ENCODE measurements at places on chromosomes 5 and 9.

DNA sequence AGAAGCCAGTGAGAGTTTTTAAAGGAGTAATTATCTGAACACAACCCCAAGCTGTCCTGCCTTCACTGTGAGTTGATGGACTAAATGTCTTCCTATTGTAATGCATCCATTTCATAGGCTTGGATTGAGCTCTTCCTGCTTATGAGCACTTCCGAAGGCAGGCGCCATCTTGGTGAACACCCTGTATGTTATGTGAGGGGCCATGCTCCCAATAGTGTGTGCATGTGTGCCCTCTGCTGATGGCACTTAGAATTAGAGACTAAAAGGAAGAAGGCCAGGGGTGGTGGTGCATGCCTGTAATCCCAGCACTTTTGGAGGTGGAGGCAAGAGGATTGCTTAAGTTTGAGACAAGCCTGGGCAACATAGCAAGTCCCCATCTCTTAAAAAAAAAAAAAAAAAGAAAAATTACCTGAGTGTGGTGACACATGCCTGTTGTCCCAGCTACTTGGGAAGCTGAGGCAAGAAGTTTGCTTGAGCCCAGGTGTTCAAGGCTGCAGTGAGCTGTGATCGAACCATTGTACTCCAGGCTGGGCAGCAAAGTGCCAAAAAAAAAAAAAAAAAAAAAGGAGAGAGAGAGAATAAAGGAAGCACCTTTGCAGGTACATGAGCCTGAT, 65.0 kb downstream of the C9orf152 start:
- no peak overlapping the region for H3K27ac ChIP-seq
- H3K27me3 ChIP-seq: no peaks in the 10 kb centered on the region
- H3K4me1 ChIP-seq: no peaks in the 10 kb centered on the region
- no peak overlapping the region for H3K4me3 ChIP-seq
- DNase-seq: no peak

GRCh38 chr5:181124526-181124925, 6.4 kb downstream of the OR2V1 start:
- DNase-seq: no peak
- H3K4me1 ChIP-seq: no peaks in the 10 kb centered on the region
- no peak overlapping the region for H3K27ac ChIP-seq
- no peaks in the 10 kb centered on the region for H3K27me3 ChIP-seq
- no peaks in the 10 kb centered on the region for H3K36me3 ChIP-seq

DNA sequence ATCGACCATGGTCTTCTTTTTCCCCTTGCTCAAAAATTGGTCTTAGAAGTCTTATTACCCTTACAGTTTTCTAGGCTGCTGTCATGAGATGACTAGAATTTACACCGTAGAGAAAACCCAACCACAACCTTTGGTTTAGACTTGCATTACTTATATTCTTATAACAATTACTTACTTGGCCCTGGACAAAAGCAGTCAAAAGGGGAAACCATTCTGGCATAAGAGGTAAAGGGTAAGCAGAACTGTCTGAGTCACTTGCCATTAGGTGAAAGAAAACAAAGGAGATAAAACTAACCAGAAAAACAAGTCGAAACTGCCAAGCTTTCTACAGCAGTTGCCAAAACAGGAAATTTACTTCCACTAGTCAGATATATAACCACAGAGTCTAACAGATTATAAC, 17.9 kb downstream of the TMEM245 start:
- no peak overlapping the region for H3K4me3 ChIP-seq
- DNase-seq: no peak
- H3K4me1 ChIP-seq: peaks cover 19% of the 10 kb centered on the region
- H3K27me3 ChIP-seq: no peaks in the 10 kb centered on the region
- peak overlapping the region; percentile 92 for H3K27ac ChIP-seq

GRCh38 chr5:159601216-159601615, 270.9 kb upstream of the IL12B start:
- H3K36me3 ChIP-seq: no peaks in the 10 kb centered on the region
- H3K4me3 ChIP-seq: no peak overlapping the region
- no peak overlapping the region for H3K27ac ChIP-seq
- DNase-seq: no peak
- H3K4me1 ChIP-seq: no peaks in the 10 kb centered on the region
- H3K27me3 ChIP-seq: no peaks in the 10 kb centered on the region

DNA sequence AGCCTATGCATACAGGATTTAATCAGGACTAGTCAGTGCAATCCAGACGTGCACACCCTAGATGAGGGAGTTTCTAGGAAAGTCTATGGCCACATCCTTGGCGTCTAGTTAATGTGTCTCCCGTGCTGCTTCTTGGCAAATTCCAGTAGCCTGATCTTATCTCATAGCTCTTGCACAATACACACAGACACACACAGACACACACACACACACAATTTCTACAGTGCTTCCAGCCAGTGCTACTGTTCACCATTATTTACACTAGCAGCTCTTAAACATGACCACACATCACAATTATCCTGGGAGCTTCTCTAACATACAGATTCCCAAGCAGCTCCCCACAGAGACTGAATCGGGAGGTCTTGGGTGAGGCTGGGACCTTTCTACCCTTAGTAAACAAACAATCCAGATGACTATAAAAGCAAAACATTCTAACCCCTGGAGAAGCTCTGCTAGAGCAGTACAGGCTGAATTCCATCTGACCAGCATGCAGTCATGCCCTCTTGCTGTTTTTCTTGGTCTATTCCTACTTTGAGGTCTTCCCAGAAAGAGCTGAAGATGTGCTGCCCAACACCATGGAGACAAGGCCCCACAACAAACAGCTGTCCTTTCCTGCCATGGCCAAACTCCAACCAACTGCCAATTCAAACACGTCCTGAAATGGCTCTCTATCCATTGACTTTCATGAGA, 236.6 kb downstream of the DEPDC1B start:
- H3K4me1 ChIP-seq: no peaks in the 10 kb centered on the region
- no peak overlapping the region for H3K27ac ChIP-seq
- no peaks in the 10 kb centered on the region for H3K36me3 ChIP-seq

Data from uterus (tissue), 4 donors.